Activated naive CD4-positive, alpha-beta T cell treated with anti-CD3 and anti-CD28 coated beads, Interleukin-2, amount 10 ng/mL, durations not matched to agents 7 days and 5 days (primary cell): ENCODE measurements at places on chromosomes 2 and 18.

DNA sequence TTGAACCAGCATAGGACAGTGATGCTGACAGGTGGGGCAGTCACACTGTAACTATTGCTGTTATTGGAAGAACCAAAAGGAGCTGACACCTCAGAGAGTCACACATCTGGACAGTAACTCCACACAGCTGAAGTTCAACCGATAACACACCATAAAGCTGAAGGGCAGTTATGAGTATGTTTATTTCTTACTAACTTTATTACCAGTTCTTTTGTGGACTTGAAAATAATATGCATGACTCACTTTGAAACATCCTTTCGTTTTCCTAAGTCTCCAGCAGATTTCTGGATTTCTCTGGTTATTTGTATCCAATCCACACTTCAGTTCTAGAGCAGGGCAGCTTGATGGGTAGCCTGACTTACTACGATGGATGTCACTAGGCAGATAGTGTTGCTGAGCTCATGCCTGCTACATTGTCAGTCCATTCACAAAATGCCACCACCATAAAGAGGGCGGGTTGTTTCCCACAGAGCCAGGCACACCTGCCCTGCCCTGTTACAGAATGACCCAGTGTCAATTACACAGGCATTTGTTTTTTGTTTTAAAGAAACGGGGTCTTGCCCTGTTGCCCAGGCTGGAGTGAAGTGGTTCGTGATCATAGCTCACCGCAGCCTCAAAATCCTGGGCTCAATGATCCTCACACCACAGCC, 8.4 kb upstream of the AGBL5 start:
- no peak for DNase-seq

GRCh38 chr18:26386002-26386401, 159.8 kb downstream of the TAF4B start:
- DNase-seq: no peak

GRCh38 chr18:72456802-72457201, 87.3 kb downstream of the CBLN2 start:
- no peak for DNase-seq

DNA sequence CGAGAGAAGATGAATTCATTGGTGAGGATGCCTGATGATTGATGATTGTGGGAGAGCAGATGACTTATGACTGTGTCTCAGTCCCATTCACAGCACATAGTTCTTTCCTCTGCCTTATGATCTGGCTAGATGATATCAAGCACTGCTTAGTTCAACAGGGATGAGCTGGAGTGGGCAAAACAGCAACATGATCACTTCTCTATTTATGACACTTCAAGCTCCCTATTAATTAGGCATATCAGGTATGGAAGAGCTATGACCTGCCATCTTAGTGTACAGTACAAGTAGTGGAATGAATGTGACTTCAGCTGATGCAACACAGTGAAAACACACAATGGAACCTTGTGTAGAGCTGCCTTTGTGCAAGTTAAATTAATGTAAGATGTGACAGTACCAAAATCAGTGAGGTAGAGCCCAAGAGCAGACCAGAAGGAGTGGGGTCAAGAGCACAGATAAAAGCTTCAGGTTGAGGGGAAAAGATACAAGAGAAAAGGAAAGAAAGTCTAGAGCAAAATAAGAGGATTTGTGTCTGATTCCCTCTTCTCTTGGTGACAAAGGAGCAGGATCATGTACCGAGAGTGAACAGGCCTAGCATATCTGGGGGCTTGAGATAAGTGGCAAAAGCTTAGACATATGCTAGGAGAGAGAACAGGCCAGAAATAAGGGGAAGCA, 93.0 kb upstream of the MYO3B start:
- DNase-seq: no peak

DNA sequence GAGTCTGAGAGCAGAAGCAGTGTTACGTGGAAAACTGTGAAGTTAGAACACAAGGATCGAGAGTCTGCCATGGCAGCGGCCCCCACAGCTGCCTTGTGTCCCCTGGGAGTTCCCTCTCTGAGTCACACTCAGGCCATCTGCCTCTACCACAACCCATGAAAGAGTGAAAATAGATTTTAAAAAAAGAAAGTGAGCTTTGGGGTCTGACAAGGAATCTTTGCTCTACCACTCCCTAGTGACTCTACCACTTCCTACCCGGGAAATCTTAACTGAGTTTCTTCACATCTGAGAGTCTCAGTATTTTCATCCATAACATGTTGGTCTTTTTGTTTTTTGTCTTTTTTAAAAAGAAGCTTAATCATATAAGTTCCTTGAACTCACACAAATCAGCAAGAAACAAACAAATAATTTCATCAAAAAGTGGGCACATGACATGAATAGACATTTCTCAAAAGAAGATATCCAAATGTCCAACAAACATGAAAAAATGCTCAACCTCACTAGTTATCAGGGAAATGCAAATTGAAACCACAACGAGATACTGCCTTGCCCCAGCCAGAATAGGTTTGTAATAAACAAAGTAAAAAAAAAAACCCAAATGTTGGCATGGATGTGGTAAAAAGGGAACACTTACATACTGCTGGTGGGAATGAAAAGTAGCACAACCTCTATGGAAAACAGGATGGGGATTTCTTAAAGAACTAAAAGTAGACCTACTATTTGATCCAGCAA, 2.4 kb upstream of the MSGN1 start:
- DNase-seq: no peak

GRCh38 chr18:24054130-24054529, 39.6 kb downstream of the TTC39C start:
- no peak for DNase-seq

GRCh38 chr2:176525086-176525485, 255.8 kb downstream of the MTX2 start:
- DNase-seq: no peak

DNA sequence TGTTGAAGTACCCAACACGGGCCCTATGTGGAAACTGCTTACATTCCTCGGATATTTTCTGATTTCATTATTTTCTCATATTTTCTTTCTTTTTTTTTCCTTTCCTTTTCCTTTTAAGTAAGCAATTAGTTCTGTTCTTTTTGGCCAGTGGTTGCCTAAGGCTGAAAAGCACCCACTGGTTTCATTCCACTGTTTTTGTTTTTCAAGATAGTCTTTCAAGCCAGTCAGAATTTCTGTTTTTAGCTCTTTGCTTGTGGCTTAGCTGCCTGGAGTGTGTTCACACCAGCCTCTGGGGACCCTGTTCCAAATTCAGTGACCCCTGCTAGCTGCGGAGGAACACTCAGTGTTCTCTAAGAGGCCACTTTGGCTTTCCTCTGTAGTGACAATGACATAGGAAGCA, 73.6 kb downstream of the NRP2 start:
- DNase-seq: no peak

DNA sequence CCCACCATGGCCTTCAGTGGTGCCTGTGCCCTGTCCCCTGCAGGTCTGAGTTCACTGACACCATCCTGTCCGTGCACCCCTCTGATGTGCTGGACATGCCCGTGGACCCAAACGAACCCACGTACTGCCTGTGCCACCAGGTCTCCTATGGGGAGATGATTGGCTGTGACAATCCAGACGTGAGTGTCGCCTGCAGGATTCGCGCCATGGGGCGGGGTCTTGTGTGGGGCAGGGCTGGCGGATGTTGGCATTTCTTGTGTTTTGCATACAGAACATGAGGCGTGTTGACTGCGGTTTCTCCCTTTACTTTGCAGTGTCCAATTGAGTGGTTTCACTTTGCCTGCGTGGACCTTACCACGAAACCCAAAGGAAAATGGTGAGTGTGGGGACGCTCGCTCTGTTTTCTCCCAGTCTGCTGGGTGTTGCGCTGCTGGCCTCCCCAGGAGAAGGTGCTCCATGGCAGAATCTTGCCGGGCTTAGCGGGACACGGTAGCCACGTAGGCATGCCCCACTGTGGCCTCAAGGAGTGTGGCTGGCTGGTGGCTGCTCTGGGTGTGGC, 11.5 kb upstream of the D2HGDH start:
- DNase-seq: no peak

DNA sequence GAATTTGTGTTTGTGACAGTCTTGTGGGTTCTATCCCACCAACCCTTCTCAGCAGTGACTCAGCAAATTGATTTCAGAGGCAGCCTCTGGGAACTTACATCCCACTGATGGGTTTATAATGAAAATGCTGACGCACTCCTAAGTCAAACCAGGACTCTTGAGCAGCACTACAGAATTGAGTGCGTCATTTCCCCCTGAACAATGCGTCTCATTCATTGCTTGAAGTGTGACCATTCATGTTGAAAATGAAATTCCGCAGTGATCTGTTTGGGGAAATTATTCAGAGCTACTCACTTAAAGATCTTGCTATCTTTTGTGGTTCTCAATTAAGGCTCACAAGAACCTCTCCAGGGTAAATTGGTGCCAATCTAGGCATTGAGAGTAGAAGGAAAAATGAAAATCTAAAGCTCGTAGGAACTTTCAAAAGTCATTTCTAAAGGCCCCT, 417.7 kb upstream of the SLC14A2 start:
- no peak for DNase-seq

GRCh38 chr18:40875101-40875615, 1079.9 kb upstream of the PIK3C3 start:
- no peak for DNase-seq
